Activated CD4-positive, alpha-beta T cell treated with anti-CD3 and anti-CD28 coated beads, Interleukin-2, amount 50 U/mL, for 4 hours (primary cell): ENCODE measurements at places on chromosomes 13 and 19.
A peak's percentile ranks its signal among the peaks of the same experiment; 100 is the strongest.

DNA sequence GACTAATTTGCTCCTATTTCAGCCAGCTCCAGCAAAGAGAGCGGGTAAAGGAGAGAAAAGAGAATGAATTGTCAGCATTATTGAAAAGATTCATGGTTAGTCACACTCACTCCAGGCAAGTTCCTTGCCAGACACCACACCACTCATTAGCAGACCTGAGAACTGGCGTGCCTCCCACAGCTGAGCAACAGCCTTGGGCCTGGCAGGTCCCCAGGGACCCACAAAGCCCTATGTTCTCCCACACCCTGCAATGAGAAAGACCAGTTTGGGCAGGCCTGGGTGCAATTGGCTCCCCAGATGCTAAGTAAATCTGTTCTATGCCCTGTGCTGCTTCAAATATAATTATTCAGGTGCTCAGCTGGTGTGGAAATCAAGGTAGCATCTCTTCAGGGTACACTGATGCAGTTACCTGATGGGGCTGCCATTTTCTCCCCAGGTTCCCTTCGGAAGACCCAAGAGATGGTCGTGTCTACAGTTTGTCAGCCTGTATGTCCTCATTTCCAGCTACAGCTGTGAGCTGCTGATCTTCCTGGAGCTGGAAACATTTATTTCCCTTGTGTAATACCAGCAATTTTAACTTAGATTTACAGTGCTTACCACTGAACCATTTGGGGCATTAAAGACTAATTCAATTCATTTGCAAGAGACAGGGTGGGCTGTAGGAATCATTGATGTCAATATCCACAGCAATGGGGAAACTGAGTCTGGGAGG is 405.0 kb downstream of the COG6 start:
- no peak for DNase-seq

GRCh38 chr19:55471266-55471665 is 5.2 kb upstream of the ZNF628 start:
- no peak for DNase-seq

- no peak for DNase-seq
Observed at GRCh38 chr19:37218592-37218935, 550 bp downstream of the ZNF383 start.

GRCh38 chr13:99285432-99286182 is 21.6 kb downstream of the GPR183 start:
- no peak for DNase-seq

DNA sequence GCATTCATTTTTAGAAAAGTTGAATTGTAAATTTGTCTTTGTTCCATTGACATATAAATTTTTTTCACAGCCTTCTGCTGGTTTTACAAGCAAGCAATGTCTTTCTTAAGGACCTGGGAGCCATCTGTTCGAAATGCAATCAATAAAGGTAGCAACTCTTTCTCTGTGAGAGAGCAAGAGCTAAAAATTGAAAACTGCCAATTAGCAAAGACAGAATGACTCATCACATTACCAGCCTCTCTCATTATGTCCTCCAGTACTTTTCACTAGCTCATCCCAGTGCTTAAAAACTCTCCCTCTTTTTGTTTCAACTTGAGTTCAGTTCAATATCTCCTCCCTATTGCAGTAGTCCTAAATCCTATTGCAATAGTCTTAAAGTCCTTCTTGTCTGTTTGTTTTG is 760.7 kb upstream of the SLITRK6 start:
- DNase-seq = no peak

DNA sequence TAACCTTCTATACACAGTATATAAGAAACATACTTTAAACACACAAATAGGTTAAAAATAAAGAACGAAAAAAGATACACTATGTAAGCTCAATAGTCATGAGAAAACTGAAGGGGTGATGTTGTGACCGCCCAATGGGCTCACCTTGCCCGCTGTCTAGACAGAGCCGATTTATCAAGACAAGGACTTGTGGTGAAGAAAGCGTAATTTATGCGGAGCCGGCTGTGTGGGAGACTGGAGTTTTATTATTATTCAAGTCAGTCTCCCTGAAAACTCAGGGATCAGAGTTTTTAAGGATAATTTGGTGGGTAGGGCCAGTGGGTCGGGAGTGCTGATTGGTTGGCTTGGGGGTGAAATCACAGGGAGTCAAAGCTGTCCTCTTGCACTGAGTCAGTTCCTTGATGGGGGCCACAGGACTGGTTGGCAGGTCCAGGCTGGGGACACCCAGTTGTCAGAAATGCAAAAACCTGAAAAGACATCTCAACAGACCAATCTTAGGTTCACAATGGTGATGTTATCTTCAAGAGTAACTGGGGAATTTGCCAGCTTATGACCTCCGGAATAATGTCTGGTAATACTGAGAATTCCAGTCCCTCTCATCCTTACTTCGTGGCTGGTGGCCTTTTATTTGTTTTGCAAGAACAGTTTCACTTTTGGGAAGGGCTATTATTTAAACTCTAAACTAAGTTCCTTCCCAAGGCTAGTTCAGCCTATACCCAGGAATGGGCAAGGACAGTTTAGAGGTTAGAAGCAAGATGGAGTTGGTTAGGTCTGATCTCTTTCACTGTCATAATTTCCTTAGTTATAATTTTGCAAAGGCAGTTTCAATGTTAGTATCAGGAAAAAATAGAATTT is 96.6 kb downstream of the UBL3 start:
- DNase-seq = no peak

GRCh38 chr19:10520652-10521318 is 3.5 kb upstream of the S1PR5 start:
- no peak for DNase-seq

- DNase-seq = no peak
Observed at GRCh38 chr13:20457670-20458069, 68.0 kb downstream of the CRYL1 start.

DNA sequence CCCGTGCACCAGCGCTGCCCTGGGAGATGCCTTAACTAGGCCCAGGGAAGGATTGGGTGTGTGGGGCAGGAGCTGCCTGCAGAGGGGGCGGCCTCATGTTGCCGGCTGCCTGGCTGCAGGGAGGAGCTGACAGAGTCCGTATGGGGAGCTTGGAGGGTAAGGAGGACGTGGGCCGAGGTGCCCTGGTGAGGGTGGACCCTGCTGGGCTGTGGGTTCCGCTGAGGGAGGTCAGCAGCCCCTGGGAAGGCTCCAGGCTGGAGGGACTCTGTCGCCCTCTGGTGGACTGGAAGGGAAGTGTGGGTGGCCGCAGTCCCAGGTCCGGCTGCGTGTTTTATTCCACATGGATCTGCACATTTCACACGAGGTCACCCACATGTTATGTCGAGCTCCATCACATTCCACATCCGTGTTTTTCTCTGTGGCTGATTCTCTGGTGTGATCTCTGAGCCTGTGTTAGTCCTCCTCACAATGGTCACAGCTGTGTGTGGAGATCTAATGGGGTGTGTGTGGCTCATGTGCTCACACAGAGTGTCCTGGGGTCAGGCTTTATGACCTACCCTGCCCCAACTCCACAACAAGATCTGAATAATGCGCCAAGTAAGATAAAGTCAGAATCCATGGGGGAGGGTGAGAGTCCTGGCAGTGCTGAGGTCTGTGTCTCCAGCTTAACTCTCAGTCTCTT is 1.8 kb upstream of the CEACAM8 start:
- peak; percentile 13 for DNase-seq

GRCh38 chr13:112819111-112819510 is 129.3 kb downstream of the ATP11A start:
- DNase-seq = no peak

DNA sequence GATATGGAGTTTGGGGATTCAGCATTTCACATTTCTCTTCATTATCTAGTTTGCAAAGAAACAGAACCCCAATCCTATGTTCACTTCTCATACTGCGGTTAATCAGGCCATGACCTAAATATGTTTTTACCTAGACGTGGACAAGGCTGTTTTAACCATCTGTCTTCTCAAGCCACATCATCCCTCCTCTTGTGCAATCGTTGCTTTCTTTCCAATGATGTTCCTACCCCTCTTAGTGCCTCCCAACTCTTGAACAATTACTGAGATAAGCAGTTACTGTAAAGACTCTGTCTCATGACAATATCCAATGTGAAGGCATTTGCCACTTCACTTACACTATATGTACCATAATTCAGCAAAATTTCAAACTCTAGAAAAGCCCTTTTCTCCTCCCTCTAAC is 406.2 kb downstream of the LIG4 start:
- no peak for DNase-seq

DNA sequence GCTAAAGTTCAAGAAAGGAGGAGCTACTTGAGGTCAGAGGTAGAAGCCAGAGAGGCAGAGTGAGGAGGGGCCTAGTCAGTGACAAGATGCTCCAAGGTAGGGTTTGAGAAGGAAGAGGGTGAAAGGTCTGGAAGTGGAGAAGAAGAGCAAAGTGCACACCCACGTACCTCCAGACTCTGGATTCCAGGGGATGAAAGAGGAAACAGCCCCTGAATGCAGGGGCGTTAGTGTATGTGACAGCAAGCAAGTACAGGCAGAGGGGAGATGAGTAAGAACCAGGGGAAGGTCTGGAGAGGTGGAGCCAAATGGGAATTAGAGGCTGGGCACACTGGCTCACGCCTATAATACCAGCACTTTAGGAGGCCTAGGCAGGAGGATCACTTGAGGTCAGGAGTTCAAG is 8.7 kb downstream of the RPS28 start:
- no peak for DNase-seq

DNA sequence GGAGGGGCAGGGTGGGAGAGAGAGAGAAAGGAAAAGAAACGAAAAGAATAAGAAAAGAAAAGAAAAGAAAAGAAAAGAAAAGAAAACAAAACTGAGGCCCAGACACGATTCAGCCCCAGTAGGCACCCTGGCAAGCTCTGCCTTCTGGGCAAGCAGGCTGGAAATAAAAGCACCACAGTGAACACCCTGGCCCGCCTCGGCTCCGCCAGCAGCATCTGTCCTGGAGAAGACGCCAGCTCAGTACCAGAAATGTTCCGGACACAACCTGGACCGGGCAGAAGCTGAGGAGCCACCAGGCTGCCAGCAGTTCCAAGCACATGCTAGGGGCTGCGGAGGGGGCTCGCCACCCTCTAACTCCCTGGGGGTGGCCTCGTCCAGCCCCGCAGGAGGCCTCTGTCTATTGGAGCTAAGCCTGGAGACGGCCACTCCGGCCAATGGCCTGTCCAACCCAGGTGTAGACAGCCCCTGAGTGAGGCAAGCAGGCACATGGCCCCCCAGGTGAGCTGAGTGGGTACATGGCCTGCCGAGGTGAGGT is 11.4 kb upstream of the CPAMD8 start:
- DNase-seq = no peak

GRCh38 chr19:35153701-35154524 is 622 bp upstream of the FXYD5 start:
- peak; percentile 75 for DNase-seq

DNA sequence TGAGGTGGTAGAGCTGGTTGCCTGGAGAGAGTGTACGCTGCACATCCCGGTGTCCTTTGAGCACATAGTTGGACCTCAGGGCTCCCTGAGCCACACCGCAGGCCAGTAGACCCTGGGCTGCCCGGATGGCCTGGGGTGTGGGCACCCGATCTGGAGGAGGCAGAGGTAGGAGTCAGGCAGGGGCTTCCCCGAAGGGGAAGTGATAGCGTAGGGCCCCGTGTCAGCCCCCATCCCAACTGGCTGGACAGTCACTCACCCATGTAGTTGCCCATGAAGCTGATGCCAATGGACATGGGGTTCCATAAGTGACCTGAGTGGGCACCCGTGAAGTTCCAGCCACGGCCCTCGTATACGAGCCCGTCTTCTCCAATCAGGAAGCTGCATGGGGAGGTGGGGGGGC is 3.6 kb downstream of the PGLYRP1 start:
- no peak for DNase-seq

GRCh38 chr13:49791315-49791710 is 1.2 kb downstream of the KPNA3 start:
- peak; percentile 5 for DNase-seq

GRCh38 chr13:100229603-100230002 is 140.7 kb downstream of the PCCA start:
- DNase-seq = no peak

- DNase-seq = no peak
Observed at GRCh38 chr19:5155586-5156210, 184.9 kb downstream of the PTPRS start.

DNA sequence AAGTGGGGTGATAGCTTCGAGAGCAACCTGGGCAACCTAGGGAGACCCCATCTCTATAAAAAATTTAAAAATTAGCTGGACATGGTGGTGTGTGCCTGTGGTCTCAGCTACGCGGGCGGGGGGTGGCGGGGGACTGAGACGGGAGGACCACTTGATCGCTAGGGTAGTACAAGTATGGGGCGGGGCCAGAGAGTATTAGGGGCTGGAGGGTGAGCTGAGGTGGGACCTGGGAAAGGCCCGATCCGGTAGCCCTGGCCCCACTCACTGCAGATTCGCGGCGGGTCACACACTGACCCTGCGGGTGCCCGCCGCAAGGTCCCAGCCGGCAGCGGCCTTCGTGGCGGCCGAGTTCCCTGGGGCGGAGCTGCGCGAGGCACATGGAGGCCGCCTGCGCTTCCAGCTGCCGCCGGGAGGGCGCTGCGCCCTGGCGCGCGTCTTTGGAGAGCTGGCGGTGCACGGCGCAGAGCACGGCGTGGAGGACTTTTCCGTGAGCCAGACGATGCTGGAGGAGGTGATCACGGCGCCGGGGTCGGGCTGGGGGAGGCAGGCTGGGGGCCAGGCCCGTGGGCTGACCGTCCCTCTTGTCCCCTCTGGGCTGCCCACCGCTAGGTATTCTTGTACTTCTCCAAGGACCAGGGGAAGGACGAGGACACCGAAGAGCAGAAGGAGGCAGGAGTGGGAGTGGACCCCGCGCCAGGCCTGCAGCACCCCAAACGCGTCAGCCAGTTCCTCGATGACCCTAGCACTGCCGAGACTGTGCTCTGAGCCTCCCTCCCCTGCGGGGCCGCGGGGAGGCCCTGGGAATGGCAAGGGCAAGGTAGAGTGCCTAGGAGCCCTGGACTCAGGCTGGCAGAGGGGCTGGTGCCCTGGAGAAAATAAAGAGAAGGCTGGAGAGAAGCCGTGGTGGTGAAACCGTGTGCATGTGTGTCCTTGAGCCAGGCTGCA is 2.0 kb upstream of the ARHGAP45 start:
- peak; percentile 71 for DNase-seq

- DNase-seq = no peak
Observed at GRCh38 chr13:71876648-71877255, 9.7 kb upstream of the DACH1 start.

- no peak for DNase-seq
Observed at GRCh38 chr13:23637829-23638228, 67.6 kb downstream of the TNFRSF19 start.

GRCh38 chr19:13784731-13785452 is 10.4 kb upstream of the ZSWIM4 start:
- DNase-seq = peak; percentile 68

DNA sequence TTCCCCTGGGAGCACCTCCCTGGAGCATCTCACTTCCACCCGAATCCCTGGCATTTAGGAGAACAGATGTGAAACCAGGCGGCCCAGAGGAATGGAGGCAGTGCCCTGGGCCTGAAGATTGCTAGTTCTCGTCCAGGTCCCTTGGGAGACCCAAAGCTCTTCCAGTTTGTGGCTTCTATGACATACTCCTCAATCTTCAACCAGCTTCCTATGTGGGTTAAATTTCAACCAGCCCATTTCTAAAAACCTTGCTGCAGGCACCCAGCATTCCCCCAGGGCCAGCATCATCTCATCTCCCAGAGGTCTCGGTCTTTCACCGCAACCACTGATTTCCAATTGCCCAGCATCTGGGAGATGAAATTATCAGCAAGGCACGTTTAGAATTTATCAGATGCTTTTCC is 46.0 kb upstream of the STK24 start:
- DNase-seq = no peak

- no peak for DNase-seq
Observed at GRCh38 chr19:38869160-38869835, 8.8 kb downstream of the RINL start.
